ENCODE measurements at places on chromosomes 2 and 18. TPM values are rescaled to one million over a fixed set of nuclear protein-coding genes. Genes with fewer than 3 reads are reported as not detected.

DNA sequence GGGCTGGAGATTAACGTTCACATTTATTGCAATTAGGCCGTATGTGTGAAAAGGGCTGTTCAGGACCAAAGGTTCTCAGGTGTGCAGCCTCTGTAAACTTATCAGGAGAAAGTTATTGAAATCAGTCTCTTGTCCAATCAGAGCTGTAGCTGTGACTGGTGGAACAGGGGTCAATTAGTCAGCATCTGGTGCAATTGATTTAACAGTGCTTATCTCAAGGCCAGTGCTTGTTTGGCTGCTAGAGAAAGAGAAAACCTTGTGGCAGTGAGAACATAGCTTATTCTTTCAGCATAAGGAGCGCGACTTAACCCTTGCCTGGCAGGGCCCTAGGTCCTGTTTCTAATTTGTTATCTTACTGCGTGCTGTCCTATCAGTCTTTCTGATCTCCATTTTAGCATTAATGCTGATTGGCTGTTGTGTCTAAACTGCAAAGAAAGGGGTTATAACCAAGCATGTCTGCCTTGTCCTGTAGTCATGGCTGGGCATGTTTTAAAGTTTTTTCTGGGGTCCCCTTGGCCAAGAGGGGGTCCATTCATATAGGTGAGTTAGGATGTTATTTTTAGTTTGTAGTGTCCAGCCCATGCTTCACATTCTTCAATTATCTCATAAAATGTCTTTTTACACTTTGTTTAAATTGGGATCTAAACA lies 66.4 kb downstream of the CYB5A start:
- DNase-seq: no peak

DNA sequence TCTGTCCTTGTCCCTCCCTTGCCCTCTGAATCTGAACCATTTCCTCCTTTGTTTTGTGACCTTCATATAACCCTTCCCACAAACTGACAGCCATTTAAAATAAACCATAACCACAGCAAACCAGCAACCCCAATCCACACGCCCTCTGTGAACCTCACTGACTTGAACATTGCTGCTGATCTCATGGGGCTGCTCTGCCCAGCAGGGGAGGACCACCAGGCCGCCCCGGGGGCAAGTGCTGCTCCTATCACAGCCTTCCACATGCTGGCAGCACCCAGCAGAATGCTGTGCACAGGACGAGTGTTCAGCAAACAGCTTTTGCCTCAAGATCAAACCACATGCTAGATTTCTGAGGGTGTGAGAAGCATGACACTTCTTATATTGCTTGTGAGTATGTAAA lies 73.9 kb upstream of the UXS1 start:
- DNase-seq: no peak

Gene CEP192
- total RNA-seq: 7.5 TPM

DNA sequence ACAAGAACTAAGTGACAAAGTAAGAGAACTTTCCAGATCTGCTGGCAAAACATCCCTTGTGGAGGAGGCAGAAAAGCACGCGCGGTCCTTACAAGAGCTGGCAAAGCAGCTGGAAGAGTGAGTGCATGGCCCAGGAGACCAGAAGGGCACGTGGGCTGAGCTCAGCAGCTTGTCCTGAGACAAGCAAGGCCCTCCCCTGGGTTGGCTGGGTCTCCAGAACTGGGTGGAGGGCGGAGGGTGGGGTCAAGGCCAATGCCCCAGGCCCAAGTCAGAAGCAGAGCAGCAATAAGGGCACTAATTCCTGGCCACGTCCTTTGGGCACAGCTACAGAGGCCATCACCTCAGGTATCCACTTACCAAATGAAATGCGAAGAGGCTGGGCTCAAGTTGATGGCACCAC lies 110.6 kb upstream of the TTC39C start:
- no peak for DNase-seq

Gene FLACC1
- 0.95 TPM for total RNA-seq
